Activated naive CD8-positive, alpha-beta T cell treated with anti-CD3 and anti-CD28 coated beads, Interleukin-2, amount 10 ng/mL, durations not matched to agents 7 days and 5 days (primary cell): ENCODE measurements at places on chromosomes 3 and 15. TPM values are rescaled to one million over a fixed set of nuclear protein-coding genes. Genes with fewer than 3 reads are reported as not detected.

Gene NUSAP1
- total RNA-seq = 189 TPM

Gene IL12A
- total RNA-seq = 0.19 TPM

Gene QTRT2
- 30.0 TPM for total RNA-seq

Gene IL17RB
- 0.42 TPM for total RNA-seq

Gene RHCG
- total RNA-seq = not detected

Gene CIB2
- 0.88 TPM for total RNA-seq

Gene PLSCR5
- total RNA-seq = not detected
